NCI-H2171 treated with DMSO at 0.1 percent for 48 hours (cell line): ENCODE measurements at places on chromosomes 12 and 14.

DNA sequence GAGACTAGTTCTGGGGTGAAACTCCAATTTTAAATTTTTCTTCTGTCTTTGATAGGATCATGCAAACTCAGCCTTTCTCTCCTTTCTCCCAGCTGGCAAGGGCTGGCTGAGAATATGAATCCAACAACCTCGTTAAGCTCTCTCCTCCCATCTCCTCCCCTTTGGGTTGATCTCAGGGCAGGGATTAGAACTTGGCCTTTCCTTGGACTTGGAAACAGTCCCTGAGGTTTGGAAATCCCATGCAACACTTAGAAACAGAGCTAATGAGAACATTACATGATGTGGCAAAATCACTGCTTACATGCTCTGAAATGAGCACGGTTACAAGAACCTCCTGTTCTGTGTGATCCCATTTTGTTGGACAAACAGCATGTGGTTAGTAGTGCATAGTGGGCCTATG is 31.6 kb downstream of the ACACB start:
- DNase-seq, result no peak

- DNase-seq, result no peak
These were observed 132.9 kb downstream of the CEP83 start for GRCh38 chr12:94326727-94327126.

GRCh38 chr14:80839743-80840142 is 101.8 kb downstream of the CEP128 start:
- DNase-seq, result no peak

GRCh38 chr12:62683776-62684569 is 217.3 kb downstream of the MON2 start:
- no peak for DNase-seq

DNA sequence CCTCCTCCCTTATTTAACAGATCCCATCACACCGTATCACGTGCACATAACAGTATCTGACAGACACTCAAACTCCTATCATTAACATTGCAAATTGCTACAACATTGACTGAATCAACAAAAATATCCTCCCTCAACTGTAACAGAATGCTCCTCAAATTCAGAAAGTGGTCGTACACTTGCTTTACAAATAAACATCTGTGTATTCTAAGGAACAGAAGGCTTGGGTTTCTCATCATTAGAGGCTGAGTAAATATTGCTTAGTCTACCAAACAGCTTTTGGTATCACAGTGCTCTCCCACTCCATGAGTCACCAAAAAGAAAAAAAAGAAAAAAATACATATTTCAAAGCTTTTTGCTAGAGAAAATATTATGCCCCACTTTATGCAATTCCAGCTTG is 23.9 kb downstream of the FERMT2 start:
- peak; percentile 93 for DNase-seq

GRCh38 chr14:23612354-23612732 is 23.8 kb upstream of the DHRS2 start:
- no peak for DNase-seq

- DNase-seq, result no peak
These were observed 12.8 kb downstream of the DIP2B start for GRCh38 chr12:50517421-50518048.

GRCh38 chr12:27464220-27464554 is 17.7 kb downstream of the SMCO2 start:
- no peak for DNase-seq

GRCh38 chr14:20978687-20979086 is 11.1 kb upstream of the METTL17 start:
- DNase-seq, result no peak

DNA sequence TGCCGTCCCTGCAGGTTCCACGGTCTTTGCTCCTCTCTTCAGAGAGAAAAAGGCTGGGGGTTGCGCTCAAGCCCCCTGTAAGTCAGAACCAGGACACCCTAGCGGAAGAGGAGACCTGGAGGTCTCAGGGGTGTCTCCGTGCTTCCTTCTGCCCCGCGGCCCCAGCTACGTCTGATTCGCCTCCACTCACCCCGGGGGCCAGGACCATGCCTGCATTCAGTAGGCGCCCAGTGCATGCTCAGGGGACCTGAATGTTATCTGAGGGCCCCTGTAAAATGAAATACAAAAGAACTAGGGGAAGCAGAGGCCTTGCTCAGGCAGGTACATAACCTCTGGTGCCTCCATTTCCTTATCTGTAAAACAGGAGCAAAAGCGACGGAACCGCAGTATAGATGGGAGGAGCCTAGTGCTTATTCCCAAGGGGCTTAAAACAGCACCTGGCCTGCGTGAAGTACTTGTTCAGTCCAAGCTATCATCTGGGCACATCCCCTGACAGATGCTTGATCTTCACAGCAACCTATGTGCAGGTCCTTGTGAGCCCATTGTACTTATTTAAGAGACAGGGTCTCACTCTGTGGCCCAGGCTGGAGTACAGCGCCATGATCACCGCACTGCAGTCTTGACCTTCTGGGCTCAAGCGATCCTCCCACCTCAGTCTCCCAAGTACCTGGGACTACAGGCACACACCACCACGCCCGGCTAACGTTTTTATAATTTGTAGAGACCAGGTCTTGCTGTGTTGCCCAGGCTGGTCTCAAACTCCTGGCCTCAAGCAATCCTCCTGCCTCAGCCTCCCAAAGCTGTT is 110.3 kb upstream of the NCOR2 start:
- DNase-seq, result peak; percentile 84

GRCh38 chr12:123468786-123469185 is 10.8 kb downstream of the SNRNP35 start:
- DNase-seq, result peak; percentile 13

DNA sequence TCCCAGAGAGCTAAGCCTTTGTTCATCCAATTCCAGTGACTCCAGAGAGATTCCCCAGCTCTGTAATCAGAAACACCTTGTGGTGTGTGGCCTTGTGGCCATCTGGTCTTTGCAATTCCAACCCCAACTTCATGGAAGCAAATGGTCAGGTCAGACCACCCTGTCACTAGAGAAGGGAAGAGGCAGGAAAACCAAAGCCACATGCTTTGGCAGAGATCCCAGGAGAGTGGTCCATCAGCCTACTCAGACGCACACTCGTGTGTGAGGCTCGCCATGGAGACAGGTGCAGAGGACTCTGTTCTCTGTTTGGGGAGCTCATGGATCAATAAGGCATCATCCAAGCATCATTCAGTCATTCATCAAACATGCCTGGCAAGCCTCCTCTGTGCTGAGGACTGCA is 46.2 kb upstream of the TUNAR start:
- no peak for DNase-seq

DNA sequence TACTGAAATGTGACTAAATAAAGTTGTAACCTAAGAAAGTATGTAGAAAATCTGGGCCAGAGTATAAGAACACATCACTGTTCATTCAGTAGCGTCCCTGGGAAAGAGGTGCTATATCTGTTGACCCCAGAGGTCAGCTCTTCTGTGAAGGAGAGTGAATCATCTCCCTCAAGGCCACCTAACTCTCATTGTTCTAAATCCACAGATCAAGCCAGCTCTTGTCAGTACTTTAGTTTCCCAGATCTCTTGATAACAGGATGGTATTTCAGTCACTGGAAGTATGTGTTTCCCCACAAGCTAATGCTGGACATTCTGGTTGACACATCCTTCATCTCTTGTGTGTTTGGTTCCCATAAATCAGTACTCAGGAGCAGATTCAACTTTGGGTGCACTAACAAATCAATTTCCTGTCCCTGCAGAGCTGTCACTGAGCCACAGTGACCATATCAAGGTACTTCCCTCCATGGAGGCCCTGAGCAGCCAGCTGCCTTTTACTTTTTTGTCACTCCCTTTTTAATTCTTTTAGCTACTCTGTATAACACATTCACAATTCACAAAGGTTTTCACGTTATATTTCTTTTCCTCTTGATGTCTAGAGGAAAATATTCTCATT is 7.8 kb downstream of the KRT1 start:
- no peak for DNase-seq

DNA sequence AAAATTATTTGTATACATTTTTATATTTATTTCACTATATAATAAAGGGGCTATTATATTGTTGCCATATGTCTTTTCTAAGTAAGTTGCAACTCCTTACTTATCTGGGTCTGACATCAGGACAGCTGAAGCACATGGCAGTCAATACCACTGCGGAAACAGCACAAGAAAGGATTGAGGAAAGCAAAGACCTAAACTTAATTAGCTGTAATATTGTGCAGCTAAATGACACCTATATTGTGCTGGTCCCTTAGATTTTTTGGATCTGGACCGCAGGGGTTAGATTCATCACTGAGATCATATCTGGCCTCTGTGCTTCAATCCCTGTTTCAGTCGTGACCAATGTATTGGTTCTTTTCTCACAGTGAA is 359.6 kb upstream of the DIO2 start:
- no peak for DNase-seq

- DNase-seq, result peak; percentile 76
These were observed 66.9 kb upstream of the NRXN3 start for GRCh38 chr14:78103271-78103670.

- DNase-seq, result peak; percentile 47
These were observed 194.2 kb downstream of the NTF3 start for GRCh38 chr12:5626151-5626550.

GRCh38 chr12:8699714-8700113 is 1.9 kb downstream of the RIMKLB start:
- DNase-seq, result no peak

DNA sequence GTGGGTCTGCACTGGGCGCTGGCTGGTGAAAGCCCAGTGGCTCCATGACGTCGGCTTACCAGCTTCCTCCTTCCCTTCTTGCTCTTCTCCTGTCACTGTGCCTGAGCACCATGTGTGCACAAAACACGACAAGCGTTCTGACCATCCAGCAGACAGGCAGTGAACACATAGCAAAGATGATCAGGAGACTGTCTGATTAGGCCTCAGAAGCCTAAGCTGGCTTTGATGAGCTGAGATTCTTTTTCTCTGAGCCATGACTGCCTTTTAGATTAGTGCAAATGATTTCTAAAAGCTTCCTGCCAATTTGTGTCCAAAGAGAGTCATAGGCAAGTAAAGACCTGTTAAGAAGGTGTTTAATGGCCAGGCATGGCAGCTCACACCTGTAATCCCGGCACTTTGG is 83.1 kb downstream of the AACS start:
- no peak for DNase-seq

- DNase-seq, result no peak
These were observed at the start of gene DAO for GRCh38 chr12:108879615-108880254. DAO (plus strand) TSS chr12:108880092; CDS start chr12:108885007, 4,915 bp downstream.

- no peak for DNase-seq
These were observed 11.8 kb downstream of the CCDC92 start for GRCh38 chr12:123960856-123961255.

DNA sequence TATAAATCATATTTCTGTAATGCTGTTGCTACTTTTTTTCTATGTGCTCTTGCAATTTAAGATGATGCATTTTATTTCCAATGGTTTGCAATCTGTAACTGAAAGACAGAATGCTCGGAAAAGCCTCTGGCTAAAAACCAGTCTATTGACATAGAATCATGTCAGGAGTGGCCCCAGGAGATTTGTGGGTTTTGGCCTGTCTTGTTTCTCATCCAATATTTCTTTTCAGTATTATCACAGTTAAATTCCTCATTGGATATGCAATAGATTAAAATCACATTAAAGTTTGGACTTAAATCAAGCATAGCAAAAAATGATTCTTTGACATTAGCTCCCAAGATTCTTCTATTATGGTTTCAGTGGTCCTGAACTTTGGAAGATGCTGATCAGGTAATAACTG is 19.1 kb upstream of the SLC38A2 start:
- no peak for DNase-seq

GRCh38 chr14:92663049-92663448 is 85.4 kb downstream of the LGMN start:
- no peak for DNase-seq

DNA sequence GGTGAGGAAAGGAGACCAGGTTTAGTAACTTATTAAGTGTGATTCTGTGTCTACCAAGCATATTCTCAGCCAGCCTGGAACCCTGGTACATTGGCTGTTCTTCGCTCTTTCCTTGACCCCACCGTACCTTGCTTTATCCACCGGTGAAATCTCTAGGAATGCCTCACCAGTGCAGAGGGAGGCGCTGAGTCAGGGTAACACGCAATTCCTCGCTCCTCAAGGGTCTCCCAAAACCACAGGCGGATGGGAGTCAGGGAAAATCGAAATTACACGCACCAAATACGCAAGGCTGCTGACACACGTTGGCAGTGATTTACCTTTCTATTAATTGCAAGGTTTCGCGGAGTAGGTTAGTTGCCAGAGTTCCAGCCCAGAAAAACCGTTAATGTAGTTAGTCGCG is 845 bp downstream of the L3HYPDH start:
- peak; percentile 58 for DNase-seq

DNA sequence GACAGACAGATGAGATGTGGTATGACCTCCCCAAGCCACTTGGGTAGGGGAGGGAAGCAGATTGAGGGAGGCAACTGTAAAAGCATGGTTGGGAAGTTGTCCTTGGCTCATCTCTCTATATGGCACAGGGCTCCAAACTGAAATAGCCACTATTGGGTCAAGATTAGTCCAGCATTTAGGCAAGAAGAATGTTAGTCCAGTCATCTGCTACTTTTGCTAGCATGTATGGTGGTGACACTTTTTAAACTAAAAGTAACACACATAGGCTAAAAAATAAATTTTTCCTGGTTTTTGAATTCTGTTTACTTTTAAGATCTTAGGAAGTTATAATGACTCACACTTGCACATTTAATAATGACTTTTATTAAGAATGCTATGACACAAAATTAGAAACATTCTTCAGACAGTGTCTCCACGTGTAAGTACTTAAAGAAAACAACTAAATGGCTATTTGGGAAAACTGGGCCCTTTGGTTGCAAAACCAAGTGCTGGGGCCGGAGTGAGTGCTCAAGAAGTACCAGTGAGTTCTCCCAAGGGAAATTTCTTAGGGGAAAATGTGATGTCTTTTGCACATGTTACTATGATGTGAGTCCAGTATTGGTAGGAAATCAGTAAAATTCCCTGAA is 179.1 kb upstream of the HIF1A start:
- DNase-seq, result no peak
